ENCODE measurements at places on chromosomes 5 and 9.

DNA sequence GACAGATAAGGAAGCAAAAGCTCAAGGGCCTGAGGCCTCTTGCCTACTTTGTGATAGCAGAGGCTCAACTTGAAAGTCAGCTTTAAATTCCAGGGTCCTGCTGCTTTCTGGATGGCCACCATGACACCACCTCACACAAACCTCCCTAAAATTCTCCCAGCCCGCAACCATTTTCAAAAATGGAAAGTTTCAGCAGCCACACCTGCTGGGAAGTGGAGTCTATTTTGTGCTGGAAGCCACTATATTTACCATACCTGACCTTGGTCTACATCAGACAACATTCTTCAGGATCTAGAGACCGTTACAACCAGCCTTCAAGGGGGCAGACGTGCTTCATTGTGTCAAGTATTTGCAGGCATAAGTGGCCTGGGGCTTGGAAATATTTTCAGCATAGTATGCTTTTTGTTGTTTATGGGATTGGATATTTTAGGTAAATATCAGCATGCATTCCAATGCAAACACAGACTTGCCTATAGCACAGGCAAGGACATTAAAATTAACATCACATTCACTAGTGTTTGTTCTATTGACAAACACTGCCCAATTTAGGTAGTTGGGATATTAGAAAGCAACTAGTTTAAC is 50.9 kb downstream of the BOD1 start:
- DNase-seq, result no peak

DNA sequence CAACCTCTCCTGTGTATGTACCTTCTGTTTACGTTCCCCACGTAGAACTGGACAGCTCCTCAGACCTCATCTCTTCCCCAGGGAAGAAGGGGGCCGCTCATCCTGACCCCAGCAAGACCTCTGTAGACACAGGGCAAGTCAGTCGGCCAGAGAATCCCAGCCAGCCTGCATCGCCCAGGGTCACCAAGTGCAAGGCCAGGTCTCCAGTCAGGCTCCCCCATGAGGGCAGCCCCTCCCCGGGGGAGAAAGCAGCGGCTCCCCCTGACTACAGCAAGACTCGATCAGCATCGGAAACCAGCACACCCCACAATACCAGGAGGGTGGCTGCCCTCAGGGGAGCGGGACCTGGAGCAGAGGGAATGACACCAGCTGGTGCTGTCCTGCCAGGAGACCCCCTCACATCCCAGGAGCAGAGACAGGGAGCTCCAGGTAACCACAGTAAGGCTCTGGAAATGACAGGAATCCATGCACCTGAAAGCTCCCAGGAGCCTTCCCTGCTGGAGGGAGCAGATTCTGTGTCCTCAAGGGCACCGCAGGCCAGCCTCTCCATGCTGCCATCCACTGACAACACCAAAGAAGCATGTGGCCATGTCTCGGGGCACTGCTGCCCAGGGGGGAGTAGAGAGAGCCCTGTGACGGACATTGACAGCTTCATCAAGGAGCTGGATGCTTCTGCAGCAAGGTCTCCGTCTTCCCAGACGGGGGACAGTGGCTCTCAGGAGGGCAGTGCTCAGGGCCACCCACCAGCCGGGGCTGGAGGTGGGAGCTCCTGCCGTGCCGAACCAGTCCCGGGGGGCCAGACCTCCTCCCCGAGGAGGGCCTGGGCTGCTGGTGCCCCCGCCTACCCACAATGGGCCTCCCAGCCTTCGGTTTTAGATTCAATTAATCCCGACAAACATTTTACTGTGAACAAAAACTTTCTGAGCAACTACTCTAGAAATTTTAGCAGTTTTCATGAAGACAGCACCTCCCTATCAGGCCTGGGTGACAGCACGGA is 86.7 kb downstream of the GOLPH3 start:
- DNase-seq, result no peak

DNA sequence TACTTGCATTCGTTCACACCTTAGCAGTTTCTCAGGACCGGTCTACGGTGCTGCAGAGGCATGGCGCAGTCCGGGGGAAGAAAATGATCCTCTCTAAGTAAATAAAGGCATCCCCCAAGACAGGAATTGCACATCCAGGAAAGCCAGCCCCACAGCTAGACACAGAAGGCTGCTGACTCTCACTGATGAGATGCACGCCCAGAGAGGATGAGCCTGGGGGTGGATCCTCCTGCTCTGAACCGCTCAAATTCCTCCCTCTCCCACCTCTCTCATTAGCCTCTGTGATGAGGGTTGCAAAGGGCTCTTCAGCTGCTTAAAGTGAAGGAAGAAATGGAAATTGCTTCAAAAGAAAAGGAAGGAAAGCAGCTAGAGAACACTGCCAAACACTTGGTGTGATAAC is 132.4 kb downstream of the TTLL11 start:
- DNase-seq, result no peak

DNA sequence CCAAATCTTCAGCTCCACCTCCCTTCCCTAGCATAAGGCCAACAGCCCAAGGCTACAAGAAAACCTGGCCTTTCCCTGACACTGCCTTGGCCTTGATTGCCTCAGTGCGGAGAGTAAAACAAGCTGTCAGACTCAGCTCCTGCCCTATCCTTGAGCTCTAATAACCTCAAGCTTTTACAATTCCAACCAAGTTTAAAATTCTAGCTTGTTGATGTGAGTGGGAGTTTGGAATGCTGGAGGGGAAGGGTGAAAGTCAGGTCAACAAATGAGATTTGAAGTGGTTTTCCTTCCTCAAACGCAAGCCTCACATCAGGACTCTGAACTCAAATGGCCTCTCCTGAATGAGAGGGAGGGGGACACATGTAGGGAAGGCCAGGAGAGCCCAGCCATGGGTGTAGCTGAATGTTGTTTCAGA is 197.0 kb upstream of the VLDLR start:
- DNase-seq, result no peak

DNA sequence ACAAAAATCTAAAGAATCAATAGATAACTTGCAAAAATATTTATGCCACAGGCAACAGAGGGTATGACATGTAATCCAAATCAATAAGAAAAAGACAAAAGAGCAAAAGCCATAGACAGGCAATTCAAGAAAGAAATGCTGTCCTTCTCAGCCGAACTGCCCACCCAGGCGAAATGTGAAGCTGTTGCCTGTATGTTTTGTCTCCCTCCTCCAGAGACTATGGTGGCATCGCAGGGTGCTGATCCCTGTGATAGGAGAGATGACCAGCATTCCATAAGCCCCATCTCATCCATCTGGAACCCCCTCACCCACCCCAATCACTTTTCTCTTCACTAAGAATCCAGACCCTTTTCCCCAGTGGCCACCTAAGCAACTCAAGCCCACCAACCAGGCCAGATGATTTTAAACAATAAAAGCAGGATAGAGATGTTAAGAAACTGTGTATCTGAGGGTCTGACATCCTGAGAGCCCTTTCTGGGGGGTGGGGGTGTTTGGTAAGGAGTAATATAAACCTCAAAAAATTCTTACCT is 5.3 kb upstream of the ACSL6 start:
- DNase-seq, result no peak

DNA sequence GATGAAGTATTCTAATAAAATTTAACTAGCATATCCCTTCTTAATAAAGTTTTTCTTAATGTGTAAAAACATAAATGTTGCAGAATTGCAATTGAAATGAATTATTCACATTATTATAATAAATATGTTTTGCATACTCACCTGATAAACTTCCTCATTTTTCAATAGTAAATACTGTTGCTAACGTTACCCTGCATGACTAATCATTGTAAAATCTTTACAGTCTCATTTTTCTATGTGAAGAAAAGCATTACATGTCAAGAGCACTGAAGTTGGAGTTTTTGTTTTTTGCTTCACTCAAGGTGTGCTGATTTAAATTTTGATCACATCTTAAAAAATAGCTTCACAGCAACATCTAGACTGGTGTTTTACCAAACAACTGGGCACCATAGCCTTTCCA is 157.2 kb upstream of the CDH18 start:
- no peak for DNase-seq

DNA sequence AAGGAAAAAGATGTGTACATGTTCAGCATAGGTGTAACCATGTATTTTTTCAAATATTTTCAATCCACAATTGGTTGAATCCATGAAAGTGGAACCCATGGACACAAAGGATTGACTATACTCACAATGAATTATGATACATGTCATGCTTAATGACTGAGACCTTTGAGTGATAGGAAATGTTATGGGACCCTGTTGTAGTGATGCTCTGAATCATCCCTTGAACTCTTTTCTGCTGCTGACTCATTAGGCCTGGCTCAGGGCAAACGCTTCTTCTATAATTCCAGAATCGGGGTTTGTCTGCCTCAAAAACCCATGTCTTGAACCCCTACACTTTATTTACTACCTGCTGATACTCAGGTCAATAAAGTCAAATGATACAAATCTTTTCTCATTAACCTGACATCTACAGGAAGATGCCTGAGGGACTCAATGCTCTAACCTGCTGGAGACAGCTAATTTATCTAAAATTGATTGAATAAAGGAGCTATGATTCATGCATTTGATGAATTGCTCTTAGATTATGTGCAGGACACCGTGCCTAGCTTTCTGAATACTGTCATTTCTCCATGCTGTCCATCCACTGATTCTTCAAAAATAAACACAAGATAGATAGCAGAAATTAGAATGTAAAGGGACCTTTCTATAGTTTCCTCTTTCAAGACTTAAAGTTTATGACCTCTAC is 260.1 kb downstream of the PRELID2 start:
- DNase-seq, result no peak

GRCh38 chr5:75710637-75711036 is 6.6 kb downstream of the POC5 start:
- DNase-seq, result no peak

DNA sequence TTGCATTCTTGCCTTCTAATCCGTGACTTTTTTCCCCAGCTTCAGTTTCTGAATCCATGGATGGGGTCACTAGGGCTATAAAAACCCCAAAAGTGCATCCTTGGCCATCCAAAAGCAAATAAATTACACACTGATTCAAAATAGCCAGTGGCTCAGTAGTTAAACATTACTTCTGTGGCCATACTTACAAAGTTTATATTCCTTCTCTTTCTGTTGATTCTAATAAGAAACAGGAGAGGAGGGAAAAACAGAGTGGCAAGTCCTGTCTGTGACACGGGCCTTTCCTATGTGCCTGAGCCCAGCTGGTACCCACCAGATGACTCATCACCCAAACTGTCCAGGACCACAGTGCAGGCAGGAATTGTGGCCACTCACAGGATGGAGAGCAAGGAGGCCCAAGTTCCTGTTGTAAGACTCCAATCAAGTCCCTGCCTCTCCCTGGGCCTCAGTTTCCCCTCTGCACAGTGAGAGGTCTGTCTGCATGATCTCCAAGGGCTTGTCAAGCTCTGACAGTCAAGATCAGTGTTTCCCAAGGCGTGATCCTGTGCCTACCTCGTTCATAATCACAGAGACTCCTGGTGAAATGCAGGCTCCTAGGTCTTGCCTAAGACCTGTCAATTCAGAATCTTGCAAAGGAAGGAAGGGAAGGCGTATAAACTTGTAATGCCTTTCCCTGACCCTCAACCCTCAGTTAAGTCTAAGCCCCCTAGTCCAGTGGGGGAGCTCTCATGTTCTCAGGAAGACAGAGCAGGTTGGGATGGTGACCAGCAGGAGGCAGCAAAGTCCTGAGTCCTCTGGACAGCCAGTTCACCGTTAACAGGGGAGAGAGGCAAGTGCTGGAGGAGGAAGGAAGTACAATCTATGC is 29.5 kb downstream of the TNIP1 start:
- DNase-seq, result peak; percentile 72

GRCh38 chr9:36928670-36929349 is 105.3 kb downstream of the PAX5 start:
- DNase-seq, result no peak

- peak; percentile 71 for DNase-seq
These were observed 22.4 kb upstream of the SPINK14 start for GRCh38 chr5:148145916-148146315.
